Lower leg skin (tissue), 4 donors: ENCODE measurements at places on chromosomes 13 and 19. TPM values are rescaled to one million over a fixed set of nuclear protein-coding genes. Genes with fewer than 3 reads are reported as not detected.
A peak's percentile ranks its signal among the peaks of the same experiment; 100 is the strongest.

The LILRA2 gene
- 0.17 TPM for total RNA-seq

The PRRG2 gene
- total RNA-seq = 18.9 TPM

- no peak for DNase-seq
Observed at GRCh38 chr19:29704562-29705558, 10.2 kb downstream of the C19orf12 start.

DNA sequence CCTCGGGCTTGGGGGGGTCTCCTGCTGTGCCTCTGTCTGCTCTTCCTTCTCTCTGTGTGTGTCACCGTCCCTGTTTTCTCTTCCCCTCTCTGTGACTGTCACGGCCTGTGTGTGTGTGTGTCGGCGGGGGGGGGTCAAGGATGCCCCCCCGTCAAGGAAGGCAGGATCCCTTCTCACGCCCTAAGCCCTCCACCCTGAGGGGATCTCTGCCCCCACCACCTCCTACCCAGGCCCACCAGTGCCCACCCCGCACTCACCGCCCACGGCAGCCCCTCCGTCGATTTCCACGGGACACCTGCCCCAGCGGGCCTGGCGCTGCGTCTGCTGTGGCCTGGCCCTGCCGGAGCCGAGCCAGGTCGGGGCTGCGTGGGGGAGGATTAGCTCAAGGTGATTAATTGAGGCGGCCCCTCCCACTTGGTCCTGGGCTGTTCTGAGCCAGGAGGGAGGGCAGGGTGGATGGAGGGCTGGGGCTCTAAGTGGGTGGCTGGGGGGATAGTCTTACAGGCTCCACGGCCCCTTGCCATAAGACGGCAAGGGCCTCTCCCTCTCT, at the start of gene RAX2:
RAX2 (minus strand) TSS at position 323 of the 550 bp plus-strand sequence. CDS start 486 bp downstream, outside the sequence.
- DNase-seq = no peak

GRCh38 chr19:19429361-19429760, 23.9 kb downstream of the GATAD2A start:
- DNase-seq = peak; percentile 33

- no peak for DNase-seq
Observed at GRCh38 chr19:1073063-1073955, 6.3 kb downstream of the ARHGAP45 start.

DNA sequence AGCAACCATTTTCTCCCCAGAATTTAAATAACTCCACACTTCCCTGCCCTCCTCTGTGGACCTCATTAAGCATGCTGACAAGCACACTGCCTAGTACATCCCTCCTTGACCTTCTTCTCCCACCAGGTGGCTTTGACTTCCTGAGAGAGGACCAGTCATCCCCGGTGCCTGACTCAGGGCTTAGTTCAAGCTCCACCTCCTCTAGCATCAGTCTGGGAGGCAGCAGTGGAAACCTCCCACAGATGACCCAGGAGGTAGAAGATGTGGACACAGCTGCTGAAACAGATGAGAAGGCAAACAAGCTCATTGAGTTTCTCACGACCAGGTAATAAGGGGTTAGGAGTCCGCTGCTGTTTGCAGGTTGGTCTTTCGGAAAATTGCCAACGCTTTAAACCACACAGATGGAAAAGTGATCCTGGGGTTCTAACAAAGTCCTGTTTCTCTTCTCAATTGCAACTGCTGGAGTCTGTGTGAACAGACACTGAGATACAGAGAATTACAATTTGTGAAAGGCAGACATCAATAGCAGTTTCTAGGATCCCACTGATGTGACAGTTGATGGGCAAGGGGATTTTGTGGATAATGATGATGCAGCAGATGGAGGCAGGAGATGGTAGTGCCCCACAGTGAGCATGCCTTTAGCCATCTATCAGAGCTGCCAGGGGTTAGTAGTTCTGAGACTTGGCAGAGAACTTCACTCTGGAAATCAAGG, 86.7 kb downstream of the ZAR1L start:
- DNase-seq = no peak

DNA sequence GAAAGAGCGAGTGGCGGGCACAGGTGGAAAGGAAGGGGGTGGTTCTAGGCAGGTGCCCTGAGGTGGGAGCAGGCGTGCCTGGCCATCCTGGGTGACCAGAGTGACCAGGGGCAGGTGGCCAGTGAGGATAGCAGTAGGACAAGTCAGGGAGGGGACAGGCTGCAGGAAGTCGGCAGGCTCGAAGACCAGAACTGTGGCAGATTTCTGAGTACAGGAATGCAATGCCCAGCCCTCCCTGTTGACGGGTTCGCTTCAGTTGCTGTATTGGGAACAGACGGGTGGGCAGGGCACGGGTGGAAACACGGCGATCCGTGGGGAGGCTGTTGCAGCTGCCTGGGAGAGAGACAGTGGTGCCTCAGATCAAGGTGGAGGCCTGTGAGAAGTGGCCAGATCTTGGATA, 1.9 kb downstream of the ZNF628 start:
- no peak for DNase-seq

DNA sequence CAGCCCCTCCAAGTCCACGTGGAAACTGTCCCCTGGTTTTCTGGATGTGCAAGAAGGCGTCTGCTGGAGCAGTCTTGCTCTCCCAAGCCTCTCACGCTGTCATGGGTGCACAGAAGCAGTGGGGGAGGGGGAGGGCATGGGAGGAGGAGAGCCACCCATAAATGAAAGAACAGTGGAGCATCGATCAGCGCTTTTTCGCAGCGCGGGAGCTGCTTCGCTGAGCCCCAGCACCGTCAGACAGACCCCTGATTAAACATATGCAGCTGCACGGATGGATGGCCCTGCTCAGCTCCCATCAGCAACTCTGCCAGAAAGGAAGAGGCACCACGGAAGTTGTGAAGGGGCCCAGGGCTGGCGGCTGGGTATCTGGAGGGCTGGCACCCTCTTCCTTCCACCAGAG, 264.9 kb downstream of the UQCRFS1 start:
- no peak for DNase-seq

DNA sequence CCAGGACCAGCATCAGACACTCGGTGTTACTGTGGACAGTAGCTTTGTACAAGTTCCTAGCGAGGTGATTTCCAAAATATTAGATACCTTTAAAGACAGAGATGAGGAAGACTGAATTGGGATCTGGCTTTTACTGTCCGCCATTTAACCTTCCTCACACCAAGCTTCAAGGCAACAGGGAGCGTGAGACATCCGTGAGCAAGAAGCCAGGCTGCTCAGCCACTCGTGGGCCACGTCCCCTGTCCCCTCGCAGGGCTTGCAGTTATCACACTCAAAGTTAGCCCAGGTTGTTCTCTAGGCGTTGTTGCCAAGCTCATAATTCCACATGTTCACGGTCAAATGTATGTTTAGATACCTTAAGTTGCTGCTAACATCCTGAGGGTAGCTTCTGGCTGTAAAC, 102.9 kb downstream of the COL4A2 start:
- DNase-seq = no peak

- DNase-seq = no peak
Observed at GRCh38 chr19:34336781-34337271, 28.2 kb upstream of the GPI start.
